ENCODE measurements at places on chromosomes 13 and 19.

DNA sequence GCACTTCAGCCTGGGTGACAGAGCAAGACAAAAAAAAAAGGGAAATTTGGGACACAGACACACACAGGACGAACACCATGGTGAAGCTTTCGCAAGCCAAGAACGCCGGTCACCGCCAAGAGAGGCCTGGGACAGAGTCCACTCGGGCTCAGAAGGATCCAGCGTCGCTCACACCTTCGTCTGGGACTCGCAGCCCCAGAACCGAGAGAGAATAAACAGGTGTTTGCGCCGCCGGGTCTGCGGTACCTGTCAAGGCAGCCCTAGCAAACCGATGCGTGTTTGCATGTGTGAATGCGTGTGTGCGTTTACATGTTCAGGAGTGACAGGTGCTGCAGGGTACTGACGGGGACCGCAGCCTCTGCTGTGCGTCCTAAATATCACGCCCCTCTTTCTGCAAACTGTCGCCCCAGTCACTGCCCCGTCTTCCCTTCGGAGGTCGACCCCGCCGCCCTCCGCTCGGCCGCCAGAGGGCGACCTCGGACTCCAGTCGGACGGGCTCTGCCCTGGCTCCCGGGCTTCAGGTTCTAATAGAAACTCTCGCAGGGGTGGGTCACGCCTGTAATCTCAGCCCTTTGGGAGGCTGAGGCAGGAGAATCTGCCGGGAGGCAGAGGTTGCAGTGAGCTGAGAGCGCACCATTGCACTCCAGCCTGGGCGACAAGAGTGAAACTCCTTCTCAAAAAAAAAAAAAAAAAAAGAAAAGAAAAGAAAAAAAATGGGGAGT, 11.8 kb upstream of the CSNK1G2 start:
- DNase-seq: peak; percentile 88

GRCh38 chr19:49210901-49211451, 53.4 kb downstream of the TRPM4 start:
- no peak for DNase-seq

- DNase-seq: no peak
Measured at GRCh38 chr19:7789447-7789846, 26.4 kb downstream of the CLEC4M start.

DNA sequence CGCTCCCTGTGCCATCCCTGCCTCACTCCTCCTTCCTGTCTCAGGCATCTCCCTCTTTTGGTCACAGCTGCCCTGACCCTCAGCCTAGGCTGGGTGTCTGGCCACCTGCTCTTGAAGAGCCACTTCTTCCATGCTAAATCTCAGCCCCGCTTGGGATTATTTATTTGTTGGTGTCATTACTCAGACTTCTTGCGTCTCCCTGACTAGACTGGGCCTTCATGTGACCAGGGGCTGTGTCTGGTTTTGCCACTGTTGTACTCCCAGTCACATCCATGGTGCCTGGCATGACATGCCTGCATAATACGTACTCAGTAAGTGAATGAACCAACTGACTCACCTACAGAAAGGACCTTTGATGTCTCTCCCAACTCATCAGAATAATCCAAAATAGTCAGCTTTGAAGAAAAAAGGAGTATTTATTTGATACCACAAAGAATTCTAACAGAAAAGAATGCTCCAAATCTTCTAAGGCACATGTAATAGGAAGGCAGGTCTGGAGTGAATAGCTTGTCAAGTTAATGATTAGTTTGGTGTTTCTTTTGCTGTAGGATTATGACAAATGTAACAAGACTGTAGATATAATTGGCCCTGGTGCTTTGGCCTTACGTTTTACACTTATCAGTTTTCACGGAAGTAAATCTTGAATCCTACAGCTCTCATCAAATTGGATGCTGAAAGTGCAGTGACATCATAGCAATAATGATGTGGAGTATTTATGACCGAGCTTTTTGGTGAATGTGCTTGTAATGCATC, 84.0 kb downstream of the ALOX5AP start:
- no peak for DNase-seq

DNA sequence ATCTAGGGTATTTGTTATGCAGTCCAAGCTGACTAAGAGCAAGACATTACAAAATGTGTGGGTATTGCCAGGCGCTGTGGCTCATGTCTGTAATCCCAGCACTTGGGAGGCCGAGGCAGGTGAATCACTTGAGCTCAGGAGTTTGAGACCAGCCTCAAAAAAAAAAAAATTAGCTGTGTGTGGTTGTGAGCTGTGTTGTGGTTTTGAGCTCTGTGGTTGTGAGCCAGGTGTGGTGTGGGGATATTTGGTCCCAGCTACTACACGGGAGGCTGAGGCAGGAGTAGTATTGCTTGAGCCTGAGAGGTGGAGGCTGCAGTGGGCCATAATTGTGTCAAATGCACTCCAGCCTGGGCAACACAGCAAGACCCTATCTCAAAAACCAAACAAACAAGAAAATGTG, 5.6 kb upstream of the KEAP1 start:
- no peak for DNase-seq

DNA sequence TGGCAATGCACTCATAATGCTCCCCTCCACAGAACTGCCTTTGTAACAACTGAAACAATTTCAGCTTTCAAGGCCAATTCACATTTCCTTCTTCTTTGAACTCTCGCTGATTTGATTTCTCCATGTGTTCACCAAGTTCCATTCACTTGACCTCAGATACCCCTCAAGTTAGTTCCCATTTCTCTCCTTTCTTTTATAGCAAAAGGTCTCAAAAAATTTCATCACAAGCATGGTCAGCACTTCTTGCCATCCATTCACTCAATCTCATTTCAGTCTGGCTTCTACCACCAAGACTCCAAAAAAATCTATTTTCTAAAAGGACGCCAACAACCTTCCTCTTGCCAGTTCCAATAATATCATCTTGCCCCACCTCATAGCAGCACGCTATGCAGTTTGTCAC, 135.7 kb downstream of the DIAPH3 start:
- no peak for DNase-seq

DNA sequence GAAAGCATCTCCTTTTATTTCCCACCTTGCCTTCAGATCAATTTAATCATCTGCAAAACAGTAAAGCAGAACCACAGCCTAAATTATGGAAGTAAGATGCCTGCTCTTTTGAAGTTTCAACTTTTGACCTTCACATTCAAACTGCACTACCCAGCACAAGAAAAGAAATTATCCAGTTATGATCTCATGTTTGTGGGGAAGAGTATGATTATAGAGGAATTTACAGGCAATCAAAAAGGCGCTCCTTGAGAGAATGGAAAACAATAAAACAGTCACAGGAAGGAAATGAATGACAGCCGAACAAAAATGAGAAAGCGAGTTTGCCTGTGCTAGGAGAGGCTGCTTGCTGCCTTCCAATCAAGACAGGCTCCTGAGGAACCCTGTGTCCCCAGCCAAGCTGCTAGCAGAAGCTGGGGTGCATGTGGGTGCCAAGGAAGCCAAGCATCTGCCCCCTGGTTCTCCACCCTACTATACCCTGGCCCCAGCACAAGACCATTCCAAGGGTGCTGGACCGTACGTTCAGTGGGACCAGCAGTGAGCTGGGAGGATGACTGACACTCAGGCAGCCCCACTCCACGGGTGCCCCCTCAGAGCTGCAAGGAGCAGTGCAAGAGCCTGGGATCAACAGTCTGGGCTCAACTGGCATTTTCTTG, 47.8 kb downstream of the PEPD start:
- DNase-seq: peak; percentile 19

DNA sequence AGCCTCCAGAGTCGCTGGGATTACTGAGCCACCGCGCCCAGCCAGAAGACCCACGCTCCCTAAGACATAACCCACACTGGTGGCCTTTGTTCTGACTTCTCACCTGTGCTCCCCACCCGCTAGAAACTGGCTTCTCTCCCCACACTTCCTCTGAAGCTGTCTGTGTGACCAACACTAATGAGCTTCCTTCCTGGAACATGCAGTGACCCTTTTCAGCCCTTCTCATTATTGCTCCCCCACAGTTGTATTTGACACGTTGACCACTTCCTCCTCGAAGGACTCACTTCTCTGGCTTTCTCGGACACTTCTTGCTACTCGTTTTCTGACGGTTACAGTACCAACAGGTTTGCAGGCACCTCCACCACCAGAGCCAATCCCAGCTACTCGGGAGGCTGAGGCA, 10.9 kb downstream of the NCR1 start:
- DNase-seq: no peak

DNA sequence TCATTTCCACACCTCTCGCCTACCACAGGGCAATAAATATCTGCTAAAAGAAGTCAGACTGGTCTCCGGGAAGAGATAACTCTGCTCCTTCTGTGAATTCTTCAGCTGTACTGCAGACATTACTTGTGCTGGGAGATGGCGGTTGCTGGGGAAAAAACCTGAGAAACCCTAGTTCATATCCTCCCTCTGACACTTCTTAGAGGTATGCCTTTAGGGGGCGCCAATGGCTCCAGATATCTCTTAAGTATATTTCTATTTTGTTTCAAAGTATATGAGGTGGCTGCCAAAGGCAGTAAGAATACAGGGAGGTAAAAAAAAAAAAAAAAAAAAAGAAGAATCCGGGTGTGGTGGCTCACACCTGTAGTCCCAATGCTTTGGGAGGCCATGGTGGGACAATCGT, 175.2 kb downstream of the PAN3 start:
- DNase-seq: no peak

DNA sequence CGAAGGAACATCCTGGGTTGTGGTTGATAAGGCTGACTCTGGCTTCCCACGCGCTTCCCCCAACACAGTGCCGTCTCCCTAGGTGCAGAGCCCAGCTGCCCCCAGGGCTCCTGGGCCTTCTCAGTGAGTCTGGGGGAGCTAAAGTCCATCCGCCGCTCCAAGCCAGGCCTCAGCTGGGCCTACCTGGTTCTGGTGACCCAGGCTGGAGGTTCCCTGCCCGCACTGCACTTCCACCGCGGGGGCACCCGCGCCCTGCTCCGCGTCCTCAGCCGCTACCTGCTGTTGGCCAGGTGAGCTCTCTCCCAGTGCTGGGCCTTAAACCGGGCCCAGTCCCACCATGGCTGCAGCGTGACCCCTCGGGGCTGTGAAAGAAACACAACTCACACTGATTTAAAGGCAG, 3.7 kb downstream of the TBC1D17 start:
- no peak for DNase-seq

DNA sequence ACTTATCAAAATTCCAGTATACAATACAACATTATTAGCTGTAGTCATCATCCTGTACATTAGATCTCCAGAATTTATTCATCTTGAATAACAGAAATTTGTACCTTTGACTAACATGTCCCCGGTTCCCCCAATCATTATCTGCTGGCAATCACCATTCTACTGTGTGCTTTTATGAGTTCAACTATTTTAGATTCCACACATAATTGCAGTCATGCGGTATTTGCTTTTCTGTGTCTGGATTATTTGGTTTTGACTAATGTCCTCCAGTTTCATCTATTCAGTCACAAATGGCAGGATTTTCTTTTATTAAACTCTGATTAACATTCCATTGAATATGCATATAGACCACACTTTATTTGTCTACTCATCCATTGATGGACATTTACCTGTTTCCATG, 530.7 kb upstream of the SLITRK1 start:
- DNase-seq: no peak

DNA sequence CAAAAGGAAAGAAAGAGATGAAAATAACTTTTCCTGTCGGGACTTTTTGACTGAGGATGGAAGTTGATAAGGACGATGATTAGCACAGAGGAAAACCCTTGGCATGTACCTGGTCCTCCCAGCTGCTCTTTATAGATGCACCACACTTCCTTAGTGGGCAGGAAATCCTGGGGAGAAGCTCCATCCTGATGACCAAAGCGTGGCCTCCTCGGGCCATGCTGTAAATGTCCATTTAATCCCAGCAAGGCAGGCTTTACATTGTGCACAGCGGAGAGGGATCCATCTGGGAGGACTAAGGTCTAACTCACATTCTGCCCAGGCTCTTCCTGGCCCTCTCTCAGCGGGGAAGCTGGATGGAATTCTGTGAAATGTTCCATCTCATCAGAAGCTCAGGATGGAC, 113.5 kb downstream of the COL4A2 start:
- DNase-seq: no peak

- no peak for DNase-seq
Measured at GRCh38 chr19:17557466-17557865, 2.0 kb downstream of the COLGALT1 start.

- DNase-seq: no peak
Measured at GRCh38 chr13:45897562-45897961, 46.0 kb upstream of the SIAH3 start.

- DNase-seq: no peak
Measured at GRCh38 chr13:100536643-100537180, 51.9 kb downstream of the GGACT start.

DNA sequence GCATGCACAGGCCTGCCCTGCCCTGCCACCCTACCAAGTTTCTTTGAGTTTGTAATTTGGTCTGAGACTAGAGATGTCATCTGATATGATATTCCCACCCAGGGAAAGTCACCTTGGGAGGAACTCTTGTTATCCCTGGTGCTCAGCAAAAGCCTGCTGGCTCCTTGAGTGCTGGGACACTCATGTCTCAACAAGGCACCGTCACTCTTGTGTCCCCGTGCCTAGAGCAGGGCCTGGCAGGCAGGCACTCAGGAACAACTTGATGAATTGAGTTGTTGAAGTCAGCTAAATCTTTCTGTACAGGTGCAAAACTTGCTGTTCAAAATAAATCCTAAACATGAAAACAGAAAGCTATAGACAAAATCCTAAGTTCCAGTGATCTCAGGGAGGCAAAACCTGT, 345.4 kb downstream of the KCNRG start:
- no peak for DNase-seq

DNA sequence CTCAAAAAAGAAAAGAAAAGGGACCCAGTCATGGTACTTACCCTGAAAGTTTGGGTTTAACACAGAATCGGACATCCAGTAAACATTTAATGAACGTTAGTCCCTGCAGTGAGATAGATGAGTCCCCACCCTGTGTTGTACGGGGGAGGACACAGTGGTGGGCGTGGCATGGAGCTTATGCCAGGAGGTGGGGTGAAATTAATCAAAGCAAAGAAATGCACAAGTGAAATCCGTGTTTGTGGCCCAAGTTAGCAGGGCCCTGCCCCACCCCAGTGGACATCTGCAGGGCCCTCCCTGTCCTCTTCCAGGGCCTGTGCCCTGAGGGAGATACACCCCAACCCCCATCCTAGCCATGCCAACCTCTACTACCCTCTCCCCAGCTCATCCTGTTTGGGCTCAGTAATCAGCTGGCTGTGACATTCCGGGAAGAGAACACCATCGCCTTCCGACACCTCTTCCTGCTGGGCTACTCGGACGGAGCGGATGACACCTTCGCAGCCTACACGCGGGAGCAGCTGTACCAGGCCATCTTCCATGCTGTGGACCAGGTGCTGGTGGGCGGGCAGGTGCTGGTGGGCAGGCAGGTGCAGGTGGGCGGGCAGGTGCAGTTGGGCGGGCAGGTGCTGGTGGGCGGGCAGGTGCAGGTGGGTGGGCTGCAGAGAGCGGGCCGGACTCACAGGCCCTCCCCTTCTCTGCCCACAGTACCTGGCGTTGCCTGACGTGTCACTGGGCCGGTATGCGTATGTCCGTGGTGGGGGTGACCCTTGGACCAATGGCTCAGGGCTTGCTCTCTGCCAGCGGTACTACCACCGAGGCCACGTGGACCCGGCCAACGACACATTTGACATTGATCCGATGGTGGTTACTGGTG, 3.9 kb downstream of the MCOLN1 start:
- DNase-seq: no peak

- no peak for DNase-seq
Measured at GRCh38 chr19:54694648-54695047, 29.6 kb upstream of the KIR3DL3 start.

- DNase-seq: no peak
Measured at GRCh38 chr19:14393329-14393728, 12.1 kb downstream of the ADGRE5 start.
